NCI-H2081 (cell line): ENCODE measurements at places on chromosomes 11 and 22.

DNA sequence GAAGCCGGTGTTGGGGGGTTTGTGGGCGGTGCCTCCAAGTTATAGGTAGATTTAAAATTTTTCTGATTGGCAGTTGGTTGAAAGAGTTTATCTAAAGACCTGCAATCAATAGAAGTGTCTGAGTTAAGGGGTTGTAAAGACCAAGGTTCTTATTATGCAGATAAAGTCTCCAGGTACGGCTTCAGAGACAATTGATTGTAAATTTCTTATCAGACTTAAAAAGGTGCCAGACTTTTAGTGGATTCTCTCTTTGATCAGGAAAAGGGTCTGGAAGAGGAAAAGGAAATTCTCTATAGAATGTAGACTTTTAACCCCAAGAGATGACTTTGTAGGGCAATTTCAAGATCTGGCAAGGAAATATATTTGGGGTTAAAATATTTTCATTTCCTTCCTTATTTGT, 25.2 kb downstream of the CLMP start:
- DNase-seq: no peak

GRCh38 chr11:102614485-102614884, 10.6 kb downstream of the MMP20 start:
- peak; percentile 14 for DNase-seq

DNA sequence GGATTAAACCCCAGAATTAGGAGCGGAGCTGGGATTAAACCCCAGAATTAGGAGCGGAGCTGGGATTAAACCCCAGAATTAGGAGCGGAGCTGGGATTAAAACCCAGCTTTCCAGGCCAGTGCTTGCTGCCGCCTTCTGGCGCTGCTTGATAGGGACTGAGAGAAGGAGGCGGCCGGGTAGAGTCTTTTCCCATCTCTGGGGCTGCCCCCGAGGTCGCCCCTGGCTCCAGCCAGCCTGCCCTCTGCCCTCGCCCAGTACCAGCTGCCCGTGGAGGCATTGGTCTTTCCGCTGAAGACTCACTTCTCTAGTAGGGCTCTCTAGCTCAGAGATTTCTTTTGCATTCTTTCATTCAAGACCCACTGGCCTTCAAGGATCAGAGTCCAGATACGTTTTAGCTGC, 5.2 kb downstream of the TRMU start:
- DNase-seq: no peak

DNA sequence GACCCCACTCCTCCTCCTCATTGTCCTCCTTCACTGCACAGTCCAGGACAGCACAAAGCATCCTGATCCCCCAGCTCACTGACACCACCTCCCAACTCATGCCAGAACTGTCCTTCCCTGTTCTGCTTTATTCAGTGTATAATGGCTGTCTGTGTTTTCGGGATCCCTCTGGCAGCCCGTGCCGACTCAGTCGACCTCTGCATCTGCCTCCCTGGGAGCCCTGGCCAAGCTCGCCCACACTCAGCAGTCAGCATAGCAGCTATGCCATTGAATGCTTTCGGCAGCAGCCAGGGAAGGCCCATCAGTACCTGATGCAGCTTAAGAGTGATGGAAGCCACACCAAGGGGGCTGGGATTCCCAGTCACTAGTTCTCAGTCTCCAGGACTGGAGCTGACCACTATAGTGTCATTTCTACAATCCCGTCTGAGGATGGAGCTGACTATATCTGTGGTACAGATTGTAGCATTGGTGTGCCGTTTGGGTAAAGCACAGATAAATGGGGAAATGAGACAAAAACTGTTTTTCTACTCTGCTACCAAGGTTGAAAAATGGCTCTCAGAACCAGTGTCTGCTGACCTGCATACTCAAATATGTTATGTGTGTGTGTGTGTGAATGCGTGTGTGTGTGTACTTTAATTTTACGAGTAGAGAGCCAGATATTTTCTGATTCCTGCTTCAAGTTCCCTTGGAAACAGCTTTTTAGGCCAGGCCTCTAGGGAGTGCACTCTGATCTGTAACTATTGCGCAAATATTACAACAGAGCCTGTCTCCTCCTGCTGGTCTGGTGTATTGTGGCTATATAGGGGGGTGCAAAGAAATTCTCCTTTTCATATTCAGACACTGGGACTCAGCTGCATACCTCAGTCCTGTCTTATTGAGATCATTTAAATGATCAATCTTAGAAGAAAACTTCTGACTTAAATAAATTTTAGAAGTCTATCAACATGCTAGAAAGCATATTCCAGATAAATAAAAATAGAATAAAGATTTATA, 78.8 kb upstream of the TOP3B start:
- DNase-seq: peak; percentile 5

- no peak for DNase-seq
Measured at GRCh38 chr22:44523981-44524759, 26.1 kb upstream of the RTL6 start.

- no peak for DNase-seq
Measured at GRCh38 chr22:46833228-46833627, 70.8 kb downstream of the TBC1D22A start.

DNA sequence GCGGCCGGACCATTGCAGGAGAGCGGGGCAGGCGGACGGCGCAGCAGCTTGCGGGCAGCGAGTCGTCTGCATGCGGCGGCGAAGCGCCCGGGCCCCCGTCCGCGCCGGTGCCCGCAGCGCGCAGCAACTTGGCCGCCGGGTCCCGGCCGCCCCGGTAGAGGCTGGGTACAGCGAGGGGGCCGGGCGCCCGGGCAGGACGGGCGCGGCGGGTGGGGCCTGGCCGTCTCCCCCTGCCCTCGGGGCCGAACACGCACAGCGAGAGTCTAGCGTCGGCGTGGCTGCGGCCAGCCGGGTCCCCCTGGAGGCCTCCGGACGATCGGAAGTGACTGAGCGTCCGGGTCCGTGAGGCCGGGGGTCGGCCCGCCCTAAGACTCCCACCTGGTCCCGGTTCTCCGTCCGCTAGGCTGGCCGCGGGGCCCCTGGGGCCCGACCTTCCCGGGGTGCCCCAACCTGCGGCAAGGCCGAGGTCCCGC, 775 bp upstream of the TRABD start:
- no peak for DNase-seq

DNA sequence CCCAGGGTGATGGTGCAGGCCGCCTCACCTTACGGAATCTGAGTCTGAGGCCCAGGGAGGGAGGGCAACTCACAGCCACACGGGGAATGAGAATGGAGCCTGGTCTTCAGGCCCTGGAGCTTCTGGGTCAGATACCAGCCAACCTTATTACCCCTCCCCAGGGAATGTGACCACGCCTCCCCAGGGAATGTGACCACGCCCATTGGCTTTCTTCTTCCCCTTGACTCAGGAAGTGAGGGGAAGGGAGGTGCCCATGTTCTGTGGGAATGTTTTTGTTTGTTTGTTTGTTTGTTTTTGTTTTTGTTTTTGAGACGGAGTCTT, 57.5 kb upstream of the RBFOX2 start:
- DNase-seq: no peak

- no peak for DNase-seq
Measured at GRCh38 chr11:86124251-86125233, 55.7 kb upstream of the PICALM start.

DNA sequence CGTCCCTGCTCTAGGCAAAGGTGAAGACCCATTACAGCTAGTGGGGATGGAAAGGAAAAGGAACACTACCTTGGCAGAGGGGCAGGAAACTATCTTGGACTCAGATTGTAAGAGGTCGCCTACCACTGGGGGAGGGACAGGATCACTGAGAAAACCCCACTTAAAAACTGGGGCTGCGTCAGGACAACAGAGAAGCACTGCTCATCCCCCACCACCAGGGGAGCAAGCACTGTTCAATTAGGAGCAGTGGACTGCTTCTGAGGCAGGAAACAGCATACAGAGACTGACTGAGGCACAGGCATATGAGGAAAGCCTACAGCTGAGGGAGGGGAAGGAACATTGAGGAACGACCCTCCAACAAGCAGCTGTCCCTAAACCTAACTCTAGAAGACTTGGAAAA, 20.8 kb upstream of the DLAT start:
- no peak for DNase-seq

GRCh38 chr11:613369-613968, 2.3 kb downstream of the IRF7 start:
- peak; percentile 26 for DNase-seq

- DNase-seq: no peak
Measured at GRCh38 chr11:124238512-124238911, 2.4 kb upstream of the OR8G1 start.

DNA sequence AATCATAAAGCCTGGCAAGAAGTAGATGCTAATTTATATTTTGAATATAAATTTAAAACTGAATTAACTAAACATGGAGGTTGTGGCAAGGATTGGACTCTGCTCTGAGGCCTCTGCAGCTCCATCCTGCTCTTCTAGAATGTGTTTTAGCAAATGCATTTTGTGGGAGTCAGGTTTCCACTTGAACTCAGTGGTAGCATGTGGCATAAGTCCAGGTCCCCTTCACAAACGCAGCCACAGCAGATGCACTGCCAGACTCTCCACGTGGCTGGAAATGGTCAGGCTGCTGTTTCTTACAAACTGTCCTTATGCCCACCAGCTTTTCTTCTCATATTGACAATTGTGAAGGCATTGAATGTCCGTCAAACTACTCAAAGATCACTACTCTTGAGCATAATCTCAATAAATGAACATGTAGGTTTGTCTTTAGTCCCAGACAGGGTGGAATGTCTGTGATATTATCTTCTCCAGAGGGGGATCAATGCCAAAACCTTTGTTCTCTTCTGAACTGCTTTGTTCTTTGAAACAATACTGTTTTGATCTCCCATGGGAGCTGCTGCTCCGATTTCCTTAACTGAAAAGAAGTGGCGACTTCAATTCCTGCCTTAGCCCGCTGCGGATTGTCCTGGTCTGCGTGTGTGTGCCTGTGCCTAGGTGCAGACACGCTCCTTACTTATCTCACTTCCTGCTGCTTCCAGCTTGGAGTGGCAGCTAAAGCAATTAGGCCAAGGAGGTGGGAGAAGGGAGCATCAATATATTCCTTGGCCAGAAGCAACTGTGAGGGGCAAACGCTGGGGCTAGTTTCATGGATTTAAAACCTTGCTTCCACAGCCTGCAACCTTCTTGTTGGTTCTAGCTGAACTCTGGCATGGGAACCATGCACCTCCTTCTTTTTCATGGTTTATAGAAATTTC, 24.2 kb downstream of the EIF4G2 start:
- peak; percentile 35 for DNase-seq

- no peak for DNase-seq
Measured at GRCh38 chr22:30251711-30252110, 5.2 kb upstream of the LIF start.

DNA sequence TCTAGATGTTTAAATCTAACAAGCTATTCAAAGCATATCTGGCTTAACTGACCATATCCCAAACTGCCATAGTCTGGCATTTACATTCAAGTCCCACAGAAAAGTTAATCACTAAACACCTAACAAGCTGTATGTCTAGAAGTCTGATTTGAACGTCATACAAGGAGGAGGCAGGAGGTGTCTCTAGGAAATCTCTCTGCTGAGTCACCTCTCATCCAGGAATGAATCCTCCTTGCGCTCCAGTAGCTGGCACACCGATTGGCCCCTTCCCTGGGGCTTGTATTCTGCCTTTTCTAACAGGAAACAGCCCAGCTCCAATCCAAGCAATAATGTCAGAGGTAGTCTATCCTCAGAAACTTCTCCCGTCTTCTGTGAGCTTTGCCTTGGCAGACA, 31.8 kb downstream of the FEZ1 start:
- DNase-seq: no peak

DNA sequence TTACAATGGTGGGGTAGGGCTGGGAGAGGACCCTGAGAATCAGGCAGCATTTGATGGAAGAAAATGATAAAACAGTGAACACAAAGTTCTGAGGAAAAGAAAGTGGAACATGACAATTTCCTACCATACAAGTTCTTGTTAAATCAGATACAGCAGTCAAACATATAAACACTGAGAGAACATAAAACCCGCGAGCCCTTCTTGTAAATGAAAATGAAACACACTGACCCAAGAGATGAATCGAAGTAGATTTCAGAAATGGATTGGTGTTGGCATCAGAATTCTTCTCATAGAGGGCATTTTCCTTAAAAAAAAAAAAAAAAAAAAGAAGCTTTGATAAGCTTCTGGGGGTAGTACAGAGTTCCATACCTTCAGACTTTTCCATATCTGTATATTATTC, 134.7 kb upstream of the TMEM45B start:
- no peak for DNase-seq

GRCh38 chr11:129223701-129224149, 31.6 kb upstream of the ARHGAP32 start:
- no peak for DNase-seq

- no peak for DNase-seq
Measured at GRCh38 chr11:128953151-128953550, 10.5 kb upstream of the TP53AIP1 start.

- no peak for DNase-seq
Measured at GRCh38 chr11:130765406-130765805, 150.9 kb downstream of the SNX19 start.
